Activated T-cell treated with anti-CD3 and anti-CD28 coated beads, Interleukin-2, amount 50 U/mL, for 4 hours (primary cell): ENCODE measurements at places on chromosomes 5 and 9. TPM values are rescaled to one million over a fixed set of nuclear protein-coding genes. Genes with fewer than 3 reads are reported as not detected.

Gene LRSAM1
- 20.5 TPM for total RNA-seq

Gene NMUR2
- total RNA-seq = not detected

Gene RNF208
- 3.3 TPM for total RNA-seq

Gene OBP2B
- not detected for total RNA-seq

Gene SPACA9
- total RNA-seq = 0.82 TPM

Gene PCDHA9
- total RNA-seq = not detected

Gene POLE3
- total RNA-seq = 106 TPM

Gene TEX48
- total RNA-seq = 0.42 TPM

Gene RNF183
- total RNA-seq = 0.37 TPM

Gene CXCL14
- total RNA-seq = not detected

Gene ACOT12
- total RNA-seq = not detected

Gene KCTD16
- not detected for total RNA-seq

Gene SH3TC2
- total RNA-seq = not detected

Gene PTCH1
- 2.5 TPM for total RNA-seq

Gene PGM5
- total RNA-seq = not detected

Gene PROB1
- 4.8 TPM for total RNA-seq

Gene MAP3K1
- 19.1 TPM for total RNA-seq

Gene EQTN
- total RNA-seq = not detected

Gene TLX3
- total RNA-seq = not detected

Gene SPATA31C1
- total RNA-seq = not detected

Gene GTF2H2
- 52.6 TPM for total RNA-seq

Gene TYRP1
- not detected for total RNA-seq

Gene TRIM36
- not detected for total RNA-seq

Gene ENDOG
- total RNA-seq = 22.6 TPM
